ENCODE measurements at places on chromosomes 11 and 22.

DNA sequence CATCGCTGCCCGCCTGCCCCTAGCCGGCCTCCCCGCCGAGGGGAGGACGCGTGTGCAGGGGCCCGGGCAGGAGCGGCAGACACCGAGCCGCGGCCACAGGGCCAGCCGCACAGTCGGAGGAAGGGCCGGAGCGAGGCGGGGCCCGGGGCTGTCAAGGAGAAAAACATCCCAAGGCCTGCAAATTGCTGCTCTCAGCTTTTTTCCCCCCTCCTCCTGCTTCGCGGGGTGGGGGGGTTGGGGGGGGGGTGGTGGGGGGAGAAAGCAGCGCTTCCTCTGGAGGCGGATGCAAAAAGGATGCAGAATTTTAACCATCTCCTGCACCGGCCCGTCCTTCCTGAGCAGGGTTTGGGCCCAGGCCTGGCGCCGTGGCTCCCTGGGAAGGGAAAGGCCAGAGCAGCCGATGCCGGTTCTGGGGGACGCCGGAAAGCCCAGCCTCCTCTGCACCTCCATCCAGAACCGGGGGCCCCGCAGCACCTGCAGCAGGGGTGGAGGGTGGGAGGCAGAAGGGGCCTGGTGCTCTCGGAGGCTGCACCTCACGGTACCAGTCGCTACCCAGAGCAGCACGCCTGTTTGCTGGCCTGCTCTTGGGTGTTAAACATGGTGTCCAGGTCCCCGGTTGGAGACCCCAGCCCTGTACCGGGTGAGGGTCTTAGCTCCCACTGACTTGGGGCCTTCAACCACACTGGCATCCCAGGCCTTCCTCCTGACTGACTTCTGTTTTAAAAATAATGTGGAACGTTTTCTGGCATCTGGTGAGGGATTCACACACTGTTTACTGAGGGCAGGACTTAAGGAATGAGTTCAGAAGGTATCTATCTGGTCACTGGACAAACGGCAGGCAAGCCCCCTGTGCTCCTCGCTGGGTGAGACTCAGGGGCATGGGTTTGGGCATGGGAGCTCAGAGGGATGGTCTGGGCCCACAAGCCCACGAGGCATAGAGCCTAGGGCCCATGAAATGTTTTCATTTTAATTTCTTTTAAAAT is 77.4 kb upstream of the WNT7B start:
- peak; percentile 85 for DNase-seq

- no peak for DNase-seq
These were observed 7.3 kb downstream of the USP35 start for GRCh38 chr11:78195917-78196560.

DNA sequence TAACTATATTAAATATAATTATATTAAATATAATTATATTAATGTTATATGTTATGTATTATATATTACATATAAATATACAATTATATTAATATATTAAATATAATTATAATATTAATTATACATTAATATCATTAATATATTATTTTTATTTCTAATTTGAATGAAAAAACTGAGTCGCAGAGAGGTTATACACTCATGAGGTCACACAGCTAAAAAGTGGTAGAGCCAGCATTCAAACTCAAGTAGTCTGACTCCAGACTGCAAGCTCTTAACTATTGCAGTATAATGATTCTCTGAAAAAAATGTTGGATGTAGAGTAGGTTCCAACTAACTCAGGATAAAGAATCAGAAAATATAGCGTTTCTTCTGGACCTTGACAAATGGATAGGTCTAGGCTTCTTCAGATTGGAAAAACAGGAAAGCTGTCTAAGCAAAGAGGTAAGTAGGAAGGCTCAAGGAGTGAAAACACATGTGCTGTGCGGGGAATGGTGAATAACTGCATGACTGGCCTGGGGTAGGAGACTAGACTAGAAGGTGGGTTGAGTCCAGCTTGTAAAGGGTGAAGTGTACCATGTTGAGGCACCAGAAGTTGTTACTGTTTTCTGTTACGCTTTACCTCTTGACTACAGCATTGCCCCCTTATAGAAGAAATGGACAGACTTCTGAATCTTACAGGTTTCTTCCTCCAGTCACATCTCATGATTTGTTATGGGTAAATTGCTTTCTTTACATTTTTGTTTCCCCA is 80.3 kb downstream of the TRIM44 start:
- DNase-seq = no peak

- DNase-seq = no peak
These were observed 21.0 kb downstream of the NNMT start for GRCh38 chr11:114316980-114317786.

DNA sequence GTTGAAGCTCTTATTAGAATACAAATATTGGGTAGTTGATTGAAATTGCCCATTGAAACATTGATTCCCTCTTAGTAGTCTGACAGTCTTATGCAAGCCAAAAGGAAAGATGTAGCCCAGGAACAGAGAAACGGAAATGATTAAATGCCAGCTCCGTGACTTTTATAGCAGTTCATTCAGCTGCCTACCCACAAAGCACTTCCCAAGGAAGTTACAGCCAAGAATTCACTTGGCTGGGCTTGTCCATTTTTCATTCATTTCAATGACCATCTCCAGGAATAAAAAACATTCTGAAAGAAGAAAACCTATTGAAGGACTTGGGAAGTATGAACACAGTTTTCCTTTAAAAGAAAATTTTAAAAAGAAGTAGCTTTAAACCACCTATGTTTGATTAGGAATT is 62.0 kb downstream of the NCAM1 start:
- no peak for DNase-seq

DNA sequence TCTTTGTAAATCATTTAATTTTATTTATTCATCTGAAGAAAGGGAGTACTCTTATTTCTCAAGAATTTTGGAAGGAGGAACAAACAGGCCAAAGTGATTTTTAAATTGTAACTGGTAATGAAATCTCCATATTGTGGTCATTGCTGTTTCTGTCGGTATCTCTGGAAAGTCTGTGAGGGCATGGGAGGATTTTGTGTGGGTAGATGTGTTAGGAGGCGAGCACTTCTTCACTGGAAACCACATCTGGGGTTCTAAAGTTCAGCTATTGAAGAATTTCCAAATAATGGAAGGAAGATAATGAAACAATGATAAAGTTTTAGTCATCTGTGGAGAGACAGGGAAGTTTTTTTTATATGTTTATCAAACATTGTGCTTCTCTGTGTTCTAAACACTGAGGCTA is 6.6 kb downstream of the TRIM34 start:
- DNase-seq = no peak

DNA sequence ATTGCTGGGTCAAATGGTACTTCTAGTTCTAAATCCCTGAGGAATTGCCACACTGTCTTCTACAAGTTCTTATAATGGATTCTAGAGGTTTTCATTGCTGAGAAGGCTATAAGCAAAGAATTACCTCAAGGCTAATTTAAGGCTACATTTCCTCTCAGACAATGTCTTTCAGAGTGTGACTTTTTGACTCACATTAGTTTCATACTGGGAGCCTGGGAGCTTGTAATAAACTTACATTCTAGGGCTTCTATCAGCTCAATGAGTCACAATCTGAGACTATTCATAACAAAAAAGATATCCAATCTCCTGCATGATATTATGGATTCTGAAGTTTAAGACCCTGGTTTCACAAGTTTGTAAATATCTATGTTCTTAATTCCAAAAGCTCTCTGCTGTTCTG is 408.7 kb downstream of the LRRC4C start:
- no peak for DNase-seq

All from HCEC 1CT (cell line).